ENCODE measurements at places on chromosomes 6 and 20.

DNA sequence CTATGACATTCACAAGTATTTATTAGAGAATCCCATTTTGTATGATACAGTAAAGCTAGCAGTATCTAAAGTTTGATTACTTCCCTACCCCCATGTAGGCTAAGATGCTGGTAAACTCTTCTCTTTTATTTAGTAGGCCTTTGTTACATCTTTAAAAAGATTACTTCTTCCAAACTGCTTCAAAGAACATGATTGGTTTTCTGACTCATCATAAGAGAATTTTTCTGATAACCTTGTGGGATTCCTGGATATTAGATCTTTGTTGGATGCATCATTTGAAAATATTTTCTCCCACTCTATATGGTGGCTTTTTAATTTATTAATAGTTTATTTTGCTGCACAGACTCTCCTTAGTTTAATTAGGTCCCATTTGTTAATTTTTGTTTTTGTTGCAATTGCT, 898.3 kb upstream of the ADGRB3 start:
- no peak for DNase-seq

DNA sequence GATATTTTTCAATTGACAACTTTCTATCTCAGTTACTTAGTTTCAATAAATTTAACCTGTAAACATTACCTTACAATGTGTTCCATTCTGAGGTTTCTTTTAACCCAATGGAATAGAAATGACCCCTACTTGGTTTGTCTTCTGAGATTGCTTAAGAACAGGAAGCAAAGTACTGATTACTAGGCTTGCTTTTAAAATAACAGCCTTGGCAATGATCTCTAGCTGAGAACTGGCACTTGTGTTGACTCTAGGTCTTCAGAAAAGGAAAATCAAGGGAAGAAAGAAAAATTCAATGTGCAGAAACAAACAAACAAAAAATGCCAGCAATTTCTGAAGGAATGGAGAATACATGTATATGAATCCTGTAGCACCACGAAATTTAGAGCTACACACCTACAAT, 66.1 kb downstream of the SYNE1 start:
- DNase-seq = no peak

GRCh38 chr20:19934792-19935491, 82.2 kb upstream of the NAA20 start:
- no peak for DNase-seq

DNA sequence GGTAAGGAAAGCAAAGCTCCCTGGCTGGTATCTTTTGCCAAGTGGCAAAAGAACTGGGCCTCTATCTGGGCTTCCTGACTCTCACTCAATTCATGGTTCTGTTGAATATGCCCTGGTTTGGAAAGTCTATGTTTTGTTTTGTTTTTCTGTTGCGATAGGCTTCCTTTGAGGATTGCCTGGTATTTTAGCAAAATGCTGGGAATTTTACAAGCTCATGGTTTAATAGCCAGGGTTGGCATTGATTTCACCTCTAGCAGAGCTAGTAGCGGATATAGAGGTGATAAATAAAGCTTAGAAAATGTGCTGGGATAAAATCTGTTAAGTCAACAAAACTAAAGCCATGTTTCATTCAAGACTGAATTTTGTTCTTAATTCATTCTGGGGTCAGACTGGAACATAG, 109.9 kb downstream of the RNF144B start:
- no peak for DNase-seq

- no peak for DNase-seq
Measured at GRCh38 chr6:109434456-109434855, 6.0 kb downstream of the PPIL6 start.

GRCh38 chr6:87016772-87017171, 78.1 kb downstream of the CGA start:
- no peak for DNase-seq

DNA sequence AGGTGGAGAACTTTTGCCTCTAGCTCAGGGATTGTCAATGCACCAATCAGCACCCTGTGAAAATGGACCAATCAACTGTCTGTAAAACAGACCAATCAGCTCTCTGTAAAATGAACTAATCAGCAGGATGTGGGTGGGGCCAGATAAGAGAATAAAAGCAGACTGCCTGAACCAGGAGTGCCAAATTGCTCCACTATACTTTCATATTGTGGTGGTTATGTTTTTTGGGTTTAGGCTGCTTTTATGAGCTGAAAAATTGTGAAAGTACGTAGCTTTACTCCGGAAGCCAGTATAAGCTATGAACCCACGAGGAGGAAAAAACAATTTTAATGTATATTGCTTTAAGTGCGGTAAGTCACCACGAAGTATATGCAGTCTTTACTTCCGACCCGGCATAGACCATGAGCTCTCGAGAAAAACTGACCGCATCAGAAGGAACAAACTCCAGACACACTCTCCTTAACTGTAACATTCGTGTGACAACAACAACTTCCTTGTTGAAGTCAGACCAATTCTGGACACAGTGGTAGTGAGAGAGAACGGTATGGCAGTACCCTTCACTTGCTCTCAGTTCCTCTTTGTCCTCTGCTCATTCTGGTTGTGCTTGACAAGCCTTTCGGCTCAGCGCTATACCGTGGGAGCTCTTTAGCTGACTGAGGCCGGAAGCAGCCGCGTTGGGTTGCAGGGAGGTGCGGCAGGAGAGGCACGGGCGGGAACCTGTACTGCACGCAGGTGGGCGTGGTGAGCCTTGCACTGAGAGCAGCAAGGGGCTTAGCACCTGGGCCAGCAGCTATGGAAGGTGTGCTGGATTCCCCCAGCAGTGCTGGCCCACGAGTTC, 81.9 kb upstream of the E2F3 start:
- no peak for DNase-seq

DNA sequence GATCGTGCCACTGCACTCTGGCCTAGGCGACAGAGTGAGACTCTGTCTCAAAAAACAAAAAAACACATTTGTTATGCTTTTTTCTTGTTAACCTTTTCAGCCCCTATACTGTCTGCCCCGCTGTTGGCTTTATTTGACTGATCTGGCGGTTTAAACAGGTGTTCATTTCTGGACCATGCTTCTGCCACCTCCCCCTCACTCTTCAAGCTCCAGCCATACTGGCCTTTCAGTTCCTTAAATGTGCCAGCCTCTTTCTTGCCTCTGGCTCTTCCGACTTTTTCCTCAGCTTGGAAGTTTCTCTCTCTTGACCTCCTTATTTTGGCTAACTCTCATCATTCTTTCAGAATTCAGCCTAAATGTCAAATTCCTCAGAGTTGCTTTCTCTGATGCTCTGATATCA, 35.2 kb upstream of the TXLNB start:
- no peak for DNase-seq

GRCh38 chr6:153099636-153100035, 31.4 kb downstream of the RGS17 start:
- DNase-seq = no peak

DNA sequence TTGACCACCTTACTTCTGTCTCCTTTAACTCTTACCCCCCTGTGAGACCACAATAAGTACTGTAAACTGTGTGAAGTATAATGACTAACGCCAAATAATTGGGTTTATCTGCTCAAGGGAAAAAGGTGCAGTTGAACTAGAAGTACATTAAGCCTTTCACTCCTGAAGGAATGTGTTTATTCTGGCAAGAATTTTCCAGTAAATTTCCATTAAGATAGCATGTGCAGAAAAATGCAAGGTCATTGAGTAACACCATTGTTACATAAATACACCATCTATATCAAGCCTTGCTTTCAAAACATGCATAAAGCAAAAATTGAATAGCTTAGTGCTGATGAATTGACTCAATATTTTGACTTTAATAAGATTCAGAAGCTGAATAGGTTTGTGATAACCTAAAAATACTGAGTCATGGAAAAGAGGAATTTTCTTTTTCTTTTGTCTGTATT, 65.4 kb downstream of the ARHGAP18 start:
- DNase-seq = no peak

GRCh38 chr6:133645966-133646740, 242.8 kb upstream of the TCF21 start:
- DNase-seq = no peak

DNA sequence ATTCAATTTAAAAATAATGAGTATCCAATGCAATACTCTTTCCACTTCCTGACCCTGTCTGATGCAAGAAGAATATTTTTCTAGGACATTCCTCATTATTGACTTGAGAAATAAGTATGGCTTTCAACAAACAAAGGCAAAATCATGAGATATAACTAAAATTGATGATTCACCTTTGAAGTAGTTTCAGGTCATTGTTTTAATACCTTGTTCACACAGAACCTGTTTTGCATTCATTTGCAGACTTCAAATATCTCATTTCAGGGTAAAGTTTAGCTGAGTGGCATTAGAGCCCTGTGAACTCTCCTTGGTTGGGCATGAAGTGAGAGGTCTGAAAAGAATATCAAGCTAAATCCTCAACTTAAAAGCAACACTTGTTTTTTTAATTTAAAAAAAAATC, 309.2 kb downstream of the NRN1 start:
- DNase-seq = no peak

DNA sequence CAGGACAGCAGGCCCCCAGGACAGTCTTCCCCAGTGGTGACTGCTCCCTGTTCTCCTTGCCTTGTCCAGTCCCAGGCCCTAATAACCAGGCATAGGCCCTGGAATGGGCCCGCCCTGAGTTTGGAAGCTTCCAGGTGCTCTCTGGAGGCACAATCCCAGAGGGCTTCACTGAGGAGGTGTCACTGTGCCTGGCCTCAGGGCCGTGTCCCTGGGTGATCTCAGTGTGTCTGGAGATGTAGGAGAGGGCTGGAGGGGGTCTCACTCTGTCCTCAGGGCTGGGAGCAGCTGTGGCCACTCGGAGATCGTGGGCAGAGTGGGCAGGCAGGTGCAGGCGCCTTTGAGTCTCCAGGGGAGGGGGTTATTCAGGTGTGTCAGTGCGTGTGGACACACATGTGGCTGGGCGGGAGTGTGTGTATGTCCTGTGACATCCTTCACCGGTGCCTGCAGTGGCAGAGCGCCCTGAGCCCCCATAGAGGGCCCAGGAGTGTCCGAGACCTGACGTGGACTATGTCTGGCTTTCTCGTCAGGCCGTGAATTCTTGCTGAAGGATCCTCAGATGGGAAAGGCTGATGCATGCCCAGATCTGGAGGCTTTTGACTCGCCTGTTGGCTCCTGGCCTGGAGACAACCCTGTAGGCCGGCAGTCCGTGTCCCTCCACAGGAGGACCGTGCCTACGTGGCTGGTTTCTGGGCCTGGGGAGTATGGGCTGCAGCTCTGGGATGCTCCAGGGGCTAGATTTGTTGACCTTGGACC, 5.5 kb upstream of the NPBWR2 start:
- DNase-seq = no peak

- no peak for DNase-seq
Measured at GRCh38 chr6:4324746-4325145, 189.4 kb upstream of the ECI2 start.

DNA sequence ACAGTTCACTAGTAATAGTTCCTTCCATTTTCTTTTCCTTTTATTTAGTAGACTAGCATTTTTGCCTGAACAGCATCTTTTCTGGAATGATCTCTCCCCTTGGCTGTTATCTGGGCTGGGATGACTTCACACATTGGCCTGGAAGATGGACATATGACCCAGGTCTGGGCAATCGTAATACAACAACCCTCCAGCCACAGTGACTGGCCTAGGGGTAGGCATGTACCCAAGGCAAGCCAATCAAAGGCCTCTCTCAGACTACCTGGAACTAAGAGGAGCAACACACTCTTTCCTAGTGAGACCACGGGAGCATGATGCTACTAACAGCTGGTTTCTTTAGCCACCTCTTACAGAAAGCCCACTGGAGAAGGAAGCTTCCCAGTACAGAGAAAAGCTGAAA, 252.2 kb downstream of the GMPR start:
- no peak for DNase-seq

GRCh38 chr6:142679907-142680700, 264.9 kb downstream of the HIVEP2 start:
- DNase-seq = no peak

- DNase-seq = no peak
Measured at GRCh38 chr6:154242617-154243357, 113.8 kb downstream of the IPCEF1 start.

- DNase-seq = no peak
Measured at GRCh38 chr6:151399679-151400078, 8.3 kb upstream of the ZBTB2 start.

DNA sequence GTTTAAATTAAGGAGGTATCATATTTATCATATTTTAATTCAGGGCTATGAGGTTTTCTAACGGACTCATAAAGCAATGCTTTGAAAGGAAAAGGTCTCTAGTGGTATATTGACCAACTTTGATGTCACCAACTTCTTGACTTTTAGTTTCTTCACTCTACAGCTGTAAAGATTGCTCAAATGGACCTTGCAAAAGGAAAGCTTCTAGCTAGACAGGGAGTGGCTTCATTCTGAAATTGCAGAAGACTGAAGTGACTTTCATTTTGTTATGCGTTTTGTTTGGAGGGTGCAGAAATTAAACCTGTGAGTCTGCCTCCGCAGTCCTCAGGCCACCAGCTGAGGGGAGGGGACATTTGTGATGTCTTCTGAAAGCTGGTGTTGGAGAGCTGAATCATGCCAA, 95.7 kb downstream of the SLC24A3 start:
- no peak for DNase-seq

GRCh38 chr6:118606268-118606667, 45.1 kb downstream of the CEP85L start:
- no peak for DNase-seq

DNA sequence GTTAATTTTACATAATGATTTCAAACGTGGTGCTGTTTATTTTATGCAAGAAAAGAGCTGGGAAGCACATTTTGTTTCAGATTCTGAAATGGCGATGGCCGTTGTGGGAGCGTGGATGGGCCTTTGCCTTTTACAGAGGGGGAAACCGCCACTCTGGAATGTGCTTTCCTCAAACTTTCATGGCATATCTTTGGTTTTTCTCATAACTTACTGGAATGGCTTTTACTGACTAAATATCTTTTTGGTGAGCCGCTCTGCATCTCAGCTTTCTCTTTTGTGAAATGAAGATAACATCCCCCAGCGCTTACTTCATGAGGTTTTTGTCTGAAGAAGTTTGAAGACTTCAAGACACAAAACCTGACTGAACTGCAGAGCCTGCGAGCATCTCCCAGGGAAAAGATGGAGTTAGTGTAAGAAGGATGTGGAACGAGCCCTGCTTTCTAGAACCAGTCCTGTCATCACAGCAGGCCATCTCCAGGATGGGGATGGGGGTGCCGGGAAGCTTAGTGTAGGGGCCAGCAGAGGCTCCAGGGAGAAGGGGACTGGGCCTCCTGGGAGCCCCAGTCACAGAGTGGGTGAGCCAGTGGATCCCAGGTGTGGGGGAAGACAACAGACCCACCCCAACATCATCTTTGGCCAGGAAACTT, 61.8 kb upstream of the TIAM2 start:
- no peak for DNase-seq

DNA sequence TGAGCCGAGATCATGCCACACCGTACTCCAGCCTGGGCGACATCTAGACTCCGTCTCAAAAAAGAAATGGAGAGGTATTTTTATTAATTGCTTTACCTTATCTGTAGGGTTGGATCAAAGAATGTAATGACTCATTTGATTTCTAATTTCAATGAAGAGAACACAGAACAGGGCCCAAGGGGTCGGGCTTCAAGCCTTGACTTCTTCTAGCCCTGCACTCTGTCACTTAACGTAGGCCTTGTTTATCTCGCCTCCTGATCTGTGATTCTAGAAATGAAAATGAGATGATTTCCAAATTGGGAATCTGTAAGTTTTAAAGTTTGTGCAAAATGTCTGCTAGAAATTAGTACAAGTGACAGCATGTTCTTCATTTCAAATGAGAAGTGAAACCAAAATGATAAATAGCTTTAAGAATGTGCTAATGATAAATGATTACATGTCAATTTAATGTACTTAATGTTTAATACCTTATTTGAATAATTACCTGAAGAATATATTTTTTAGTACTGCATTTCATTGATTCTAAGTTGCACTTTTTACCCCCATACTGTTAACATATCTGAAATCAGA, 180.5 kb downstream of the SLC16A10 start:
- no peak for DNase-seq

- no peak for DNase-seq
Measured at GRCh38 chr6:170416303-170416702, 109.7 kb downstream of the FAM120B start.

Measured in iPS DF 19.7 (cell line).